Effector memory CD8-positive, alpha-beta T cell (primary cell): ENCODE measurements at places on chromosomes 2 and 18.
A peak's percentile ranks its signal among the peaks of the same experiment; 100 is the strongest.

DNA sequence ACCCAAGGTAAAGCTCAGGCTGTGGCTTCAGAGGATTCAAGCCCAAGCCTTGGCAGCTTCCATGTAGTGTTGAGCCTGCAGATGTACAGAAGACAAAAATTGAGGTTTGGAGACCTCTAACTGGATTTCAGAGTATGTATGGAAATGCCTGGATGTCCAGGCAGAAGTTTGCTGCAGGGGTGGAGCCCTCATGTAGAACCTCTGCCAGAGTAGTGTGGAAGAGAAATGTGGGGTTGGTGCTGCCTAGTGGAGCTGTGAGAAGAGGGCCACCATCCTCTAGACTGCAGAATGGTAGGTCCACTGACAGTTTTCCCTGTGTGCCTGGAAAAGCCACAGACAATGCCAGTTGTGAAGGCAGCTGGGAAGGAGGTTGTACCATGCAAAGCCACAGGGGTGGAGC is 239.9 kb downstream of the SPAG16 start:
- H3K27ac ChIP-seq = no peak overlapping the region
- no peak overlapping the region for H3K4me3 ChIP-seq

- H3K4me1 ChIP-seq = no peaks in the 10 kb centered on the region
- no peak overlapping the region for H3K4me3 ChIP-seq
- no peaks in the 10 kb centered on the region for H3K36me3 ChIP-seq
- no peak for DNase-seq
- H3K27ac ChIP-seq = no peak overlapping the region
Observed at GRCh38 chr18:41922841-41923240, 32.2 kb upstream of the PIK3C3 start.

DNA sequence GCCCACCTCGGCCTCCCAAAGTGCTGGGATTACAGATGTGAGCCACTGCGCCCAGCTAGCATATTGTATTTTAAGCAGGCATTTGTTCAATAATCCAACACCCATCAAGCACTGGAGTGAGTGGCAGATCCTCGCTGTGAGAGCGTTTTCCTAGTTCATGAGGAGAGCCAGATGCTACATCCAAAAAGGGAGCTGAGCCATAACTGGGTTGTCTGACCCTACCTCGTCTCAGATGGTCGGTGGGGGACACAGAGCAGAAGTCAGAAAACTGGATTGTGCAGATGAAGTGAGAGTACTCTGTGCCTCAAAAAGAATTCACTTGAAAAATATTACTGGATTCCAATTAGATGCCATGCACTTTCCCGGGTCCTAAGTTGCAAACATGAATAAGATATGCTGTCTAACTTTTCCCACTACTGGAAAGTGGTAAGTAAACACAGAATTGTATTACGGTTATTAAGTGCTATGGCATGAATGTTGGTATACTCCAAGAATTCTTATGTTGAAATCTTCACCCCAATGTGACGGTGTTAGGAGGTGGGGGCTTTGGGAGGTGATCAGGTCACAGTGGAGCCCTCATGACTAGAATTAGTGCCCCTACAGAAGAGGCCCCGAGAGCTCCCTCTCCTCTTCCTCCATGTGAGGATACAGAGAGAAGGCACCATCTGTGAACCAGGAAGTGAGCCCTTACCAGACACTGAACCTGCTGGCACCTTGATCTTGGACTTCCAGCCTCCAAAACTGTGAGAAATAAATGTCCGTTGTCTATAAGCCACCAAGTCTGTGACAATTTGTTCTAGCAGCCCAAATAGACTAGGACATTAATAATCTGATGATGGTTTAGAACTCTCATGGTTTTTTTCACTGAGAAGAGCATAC is 21.5 kb downstream of the SOWAHC start:
- H3K4me1 ChIP-seq = no peaks in the 10 kb centered on the region
- H3K27ac ChIP-seq = no peak overlapping the region
- no peaks in the 10 kb centered on the region for H3K36me3 ChIP-seq
- no peak overlapping the region for H3K4me3 ChIP-seq

GRCh38 chr2:33074197-33074596 is 127.4 kb downstream of the LTBP1 start:
- peaks cover 8% of the 10 kb centered on the region for H3K4me1 ChIP-seq
- no peaks in the 10 kb centered on the region for H3K36me3 ChIP-seq
- no peak overlapping the region for H3K4me3 ChIP-seq
- H3K27me3 ChIP-seq = peaks cover 26% of the 10 kb centered on the region
- H3K27ac ChIP-seq = no peak overlapping the region
- no peak for DNase-seq

DNA sequence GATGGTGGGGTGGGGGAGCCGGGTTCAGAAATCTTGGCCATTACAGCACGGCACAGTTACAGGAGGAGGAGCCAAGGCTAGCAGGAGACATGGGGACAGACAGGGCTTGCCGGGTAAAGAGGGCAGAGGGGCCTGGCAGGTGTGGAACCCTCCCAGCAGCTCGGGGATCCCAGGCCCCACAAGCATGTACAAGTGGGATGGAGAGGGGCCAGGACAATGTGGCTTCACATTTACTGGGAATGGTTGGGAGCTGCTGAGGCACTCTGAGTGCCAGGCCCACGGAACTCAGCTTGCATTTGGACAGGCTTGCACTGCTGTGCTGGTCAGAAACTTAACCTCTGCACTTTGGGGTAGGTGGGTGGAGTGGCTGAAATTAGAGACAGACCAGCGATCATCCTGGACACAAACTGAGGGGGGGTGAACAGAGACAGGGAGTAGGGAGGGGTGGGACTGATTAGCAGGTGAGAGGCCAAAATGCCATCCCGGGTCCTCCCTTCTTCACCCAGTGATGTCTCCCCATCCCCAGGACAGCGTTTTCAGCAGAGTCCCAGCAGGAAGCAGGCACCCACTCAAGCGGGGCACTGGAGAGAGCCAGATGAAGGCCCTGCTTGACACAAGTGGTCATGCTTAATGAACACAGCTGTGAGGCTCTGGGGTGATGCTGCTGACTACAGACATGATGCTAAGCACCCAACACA is 9.6 kb downstream of the PER2 start:
- no peaks in the 10 kb centered on the region for H3K27me3 ChIP-seq
- no peak overlapping the region for H3K4me3 ChIP-seq
- H3K27ac ChIP-seq = no peak overlapping the region
- peaks cover 30% of the 10 kb centered on the region for H3K36me3 ChIP-seq
- DNase-seq = no peak

DNA sequence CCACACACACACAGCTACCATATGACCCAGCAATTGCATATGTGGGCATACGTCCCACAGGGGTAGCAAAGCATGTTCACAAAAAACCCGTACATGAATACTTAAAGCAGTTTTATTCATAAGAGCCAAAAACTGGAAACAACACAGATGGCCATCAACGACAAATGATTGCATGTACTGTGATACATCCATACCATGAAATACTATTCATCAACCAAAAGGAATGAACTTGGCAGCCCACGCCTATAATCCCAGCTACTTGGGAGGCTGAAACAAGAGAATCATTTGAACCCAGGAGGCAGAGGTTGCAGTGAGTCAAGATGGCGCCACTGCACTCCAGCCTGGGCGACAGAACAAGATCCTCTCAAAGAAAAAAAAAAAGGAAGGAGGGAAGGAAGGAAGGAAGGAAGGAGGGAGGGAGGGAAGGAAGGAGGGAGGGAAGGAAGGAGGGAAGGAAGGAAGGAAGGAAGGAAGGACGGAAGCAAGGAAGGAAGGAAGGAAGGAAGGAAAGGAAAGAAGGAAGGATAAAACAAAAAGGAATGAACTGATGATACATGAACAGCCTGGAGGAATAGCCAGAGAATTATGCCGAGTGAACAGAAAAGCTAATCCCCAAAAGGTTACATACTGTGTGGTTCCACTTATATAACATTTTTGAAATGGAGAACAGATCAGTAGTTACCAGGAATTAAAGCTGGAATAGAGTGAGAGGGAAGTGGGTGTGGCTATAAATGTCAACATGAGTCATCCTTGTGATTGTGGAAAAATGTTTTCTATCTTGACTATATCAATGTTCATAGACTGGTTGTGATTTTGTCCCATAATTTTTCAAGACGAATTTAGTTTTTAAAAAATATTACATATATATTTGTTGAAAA is 19.6 kb upstream of the YPEL5 start:
- H3K4me1 ChIP-seq = no peaks in the 10 kb centered on the region
- no peak overlapping the region for H3K27ac ChIP-seq
- peaks cover 11% of the 10 kb centered on the region for H3K27me3 ChIP-seq
- no peak for DNase-seq
- H3K4me3 ChIP-seq = no peak overlapping the region

DNA sequence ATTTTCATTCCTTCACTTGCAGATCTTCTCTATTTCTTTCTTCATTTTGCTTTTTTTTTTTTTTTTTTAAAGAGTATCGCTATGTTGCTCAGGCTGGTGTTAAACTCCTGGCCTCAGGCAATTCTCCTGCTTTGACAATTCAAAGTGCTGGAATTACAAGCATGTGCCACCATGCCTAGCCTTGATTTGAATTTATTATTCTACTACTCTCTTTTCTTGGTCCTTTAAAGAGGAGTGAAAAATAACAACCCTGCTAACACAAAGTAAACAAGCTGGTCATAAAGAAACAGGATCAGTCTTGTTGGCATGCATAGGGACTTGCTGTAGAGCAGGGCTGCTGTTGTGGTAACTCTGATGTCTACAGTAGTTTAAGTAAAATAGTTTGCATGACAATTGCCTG is 1615.3 kb upstream of the ZEB2 start:
- no peak for DNase-seq
- no peaks in the 10 kb centered on the region for H3K27me3 ChIP-seq
- H3K36me3 ChIP-seq = no peaks in the 10 kb centered on the region

- H3K27ac ChIP-seq = no peak overlapping the region
- peaks cover 35% of the 10 kb centered on the region for H3K36me3 ChIP-seq
- no peak for DNase-seq
- peak overlapping the region; percentile 21 for H3K4me3 ChIP-seq
Observed at GRCh38 chr2:19351899-19352697, 6.3 kb downstream of the OSR1 start.

DNA sequence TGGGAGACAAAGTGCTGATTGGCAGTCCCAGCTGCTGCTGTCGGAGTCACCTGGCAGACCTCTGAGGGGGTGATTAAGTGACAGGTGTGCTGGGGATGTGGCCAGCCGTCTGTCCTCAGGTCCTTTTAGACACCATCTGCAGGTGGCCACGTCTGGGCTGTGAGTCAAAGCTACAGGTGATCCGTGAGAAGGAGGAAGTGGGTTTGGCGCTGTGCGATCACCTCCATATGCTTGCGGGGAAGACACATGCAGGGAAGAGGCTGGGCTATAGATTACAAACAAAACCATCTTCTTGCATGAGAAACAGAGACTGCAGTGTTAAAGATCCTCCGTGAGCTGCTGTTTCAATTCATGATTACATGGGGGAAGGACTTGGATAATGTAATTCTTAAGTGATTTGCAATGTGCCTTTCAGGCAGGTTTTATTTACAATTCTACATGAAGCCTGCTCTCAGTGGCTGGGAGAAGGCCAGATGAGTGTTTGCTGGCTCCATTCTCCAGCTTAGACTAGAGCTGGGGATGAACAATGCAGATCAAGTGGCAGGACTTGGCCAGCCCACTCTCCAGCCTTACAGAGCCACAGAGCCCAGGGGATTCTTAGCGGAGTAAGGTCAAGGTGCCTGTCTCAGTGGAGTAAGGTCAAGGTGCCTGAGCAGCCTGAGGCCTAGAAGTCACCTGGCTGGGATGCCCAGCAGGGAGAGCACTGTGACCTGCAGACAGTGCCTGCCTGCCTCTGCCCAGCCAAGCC is 87.8 kb downstream of the LYPD1 start:
- no peak overlapping the region for H3K4me3 ChIP-seq
- H3K27ac ChIP-seq = no peak overlapping the region
- no peak for DNase-seq
- no peaks in the 10 kb centered on the region for H3K36me3 ChIP-seq
- H3K4me1 ChIP-seq = no peaks in the 10 kb centered on the region

DNA sequence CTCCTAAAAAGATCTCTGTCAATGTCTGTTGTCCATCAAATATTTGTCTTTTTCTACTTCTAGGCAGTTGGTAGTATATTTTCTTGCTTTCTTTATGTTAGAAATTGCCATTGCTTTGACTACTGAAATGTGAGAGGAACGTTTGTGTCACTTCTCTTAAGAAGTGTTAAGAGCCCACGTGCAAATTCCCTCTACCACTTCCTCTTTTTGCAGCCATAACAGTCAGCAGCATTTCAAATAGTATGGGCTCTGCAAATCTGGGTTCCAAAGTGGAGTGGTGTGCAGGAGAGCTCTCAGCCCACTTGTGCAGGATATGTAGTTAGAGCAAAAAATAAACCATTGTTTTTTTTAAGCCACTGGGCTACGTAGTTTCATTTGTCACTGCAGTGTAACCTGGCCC is 314.0 kb downstream of the MEIS1 start:
- H3K4me3 ChIP-seq = no peak overlapping the region
- no peak overlapping the region for H3K27ac ChIP-seq
- no peak for DNase-seq
- H3K36me3 ChIP-seq = no peaks in the 10 kb centered on the region

DNA sequence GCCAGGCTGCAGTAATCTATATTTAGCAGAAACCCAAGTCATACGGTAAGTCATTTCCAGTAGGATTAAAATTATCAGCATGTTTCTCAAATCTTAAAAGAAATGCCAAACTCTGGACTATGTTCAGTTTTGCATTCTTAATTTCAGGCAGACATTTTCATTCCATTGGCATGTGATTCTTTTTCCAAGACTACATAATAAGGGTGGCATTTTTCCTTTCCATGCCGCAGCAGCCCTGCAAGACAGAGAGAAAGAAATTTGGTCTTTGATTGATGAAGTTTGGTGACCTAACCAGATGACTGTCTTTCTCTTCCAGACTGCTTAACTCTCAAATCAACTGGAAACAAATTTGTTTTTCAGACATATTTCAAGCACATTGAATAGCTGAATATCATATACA is 118.1 kb downstream of the FHOD3 start:
- H3K27ac ChIP-seq = no peak overlapping the region
- H3K4me1 ChIP-seq = no peaks in the 10 kb centered on the region
- no peak overlapping the region for H3K4me3 ChIP-seq

- no peak for DNase-seq
- no peak overlapping the region for H3K4me3 ChIP-seq
Observed at GRCh38 chr2:55856936-55857335, 66.6 kb downstream of the EFEMP1 start.

- H3K4me3 ChIP-seq = no peak overlapping the region
- no peak for DNase-seq
- no peak overlapping the region for H3K27ac ChIP-seq
- H3K27me3 ChIP-seq = no peaks in the 10 kb centered on the region
- no peaks in the 10 kb centered on the region for H3K4me1 ChIP-seq
Observed at GRCh38 chr2:121155502-121156056, 129.4 kb downstream of the TFCP2L1 start.

- peak; percentile 61 for DNase-seq
- peaks cover 8% of the 10 kb centered on the region for H3K36me3 ChIP-seq
- H3K4me1 ChIP-seq = peaks cover 35% of the 10 kb centered on the region
- peak overlapping the region; percentile 82 for H3K4me3 ChIP-seq
- H3K27me3 ChIP-seq = no peaks in the 10 kb centered on the region
Observed at GRCh38 chr2:24919037-24919505, 966 bp downstream of the ADCY3 start.

- H3K36me3 ChIP-seq = no peaks in the 10 kb centered on the region
- H3K27ac ChIP-seq = no peak overlapping the region
- no peaks in the 10 kb centered on the region for H3K27me3 ChIP-seq
- H3K4me1 ChIP-seq = peaks cover 11% of the 10 kb centered on the region
- H3K4me3 ChIP-seq = no peak overlapping the region
Observed at GRCh38 chr2:160582490-160583145, 89.0 kb upstream of the RBMS1 start.
